ENCODE measurements at places on chromosomes 2 and 18.

DNA sequence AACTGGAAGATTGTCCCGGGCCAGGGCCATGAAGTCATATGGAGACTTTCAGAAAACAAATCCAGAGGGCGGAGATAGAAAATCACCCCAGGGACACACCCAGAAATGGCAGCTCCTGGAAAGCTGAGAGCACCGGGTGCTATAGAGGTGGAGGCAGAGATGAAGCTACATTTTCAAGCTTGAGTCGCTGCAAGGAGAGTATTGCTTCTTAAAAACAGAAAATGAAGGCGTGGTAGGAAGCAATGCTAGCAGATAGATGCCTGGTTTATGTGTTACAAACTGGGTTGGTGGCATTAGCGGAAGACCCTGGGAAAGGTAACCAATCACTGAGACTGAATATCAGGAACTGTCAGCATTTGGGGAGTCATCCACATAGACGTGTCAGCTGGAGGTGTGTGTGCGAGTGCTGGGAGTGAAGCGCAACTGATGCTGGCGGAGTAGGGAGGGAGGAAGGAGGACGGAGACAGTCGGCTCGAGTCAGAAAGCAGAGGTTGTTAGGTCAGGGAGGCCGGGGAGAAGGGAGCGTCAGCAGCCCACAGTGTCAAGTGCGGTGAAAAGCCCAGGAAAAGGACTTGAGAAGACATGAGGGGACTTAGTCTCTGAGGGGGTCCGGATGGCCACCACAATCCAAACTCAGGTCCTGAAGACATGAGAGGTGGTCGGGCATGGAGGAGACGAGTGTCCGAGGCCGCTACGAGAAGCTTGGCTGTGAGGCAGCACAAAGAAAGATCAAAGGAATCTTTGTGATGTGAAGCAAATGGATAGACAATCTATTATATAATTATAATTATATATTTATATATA is 45.4 kb downstream of the C18orf63 start:
- no peaks in the 10 kb centered on the region for H3K36me3 ChIP-seq
- no peaks in the 10 kb centered on the region for H3K4me1 ChIP-seq
- H3K27me3 ChIP-seq = peaks cover 15% of the 10 kb centered on the region

GRCh38 chr2:176931588-176932563 is 280.7 kb upstream of the HNRNPA3 start:
- no peaks in the 10 kb centered on the region for H3K36me3 ChIP-seq
- H3K27me3 ChIP-seq = peaks cover 41% of the 10 kb centered on the region
- no peak overlapping the region for H3K4me3 ChIP-seq
- no peak overlapping the region for H3K27ac ChIP-seq

DNA sequence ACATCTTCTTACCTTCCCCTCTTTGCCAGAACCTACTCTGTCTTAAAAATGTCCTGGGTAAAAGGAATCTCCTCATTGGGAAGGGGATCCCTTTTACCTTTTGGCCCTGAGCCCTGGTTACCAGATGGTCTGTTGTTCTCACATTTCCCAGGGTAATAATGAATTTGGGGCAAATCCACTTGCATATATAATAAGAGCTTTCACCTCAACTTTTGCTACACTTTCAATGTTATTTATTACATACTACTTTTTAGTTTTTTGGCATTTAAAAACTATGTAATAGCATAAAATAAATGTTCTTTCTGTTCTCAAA is 15.0 kb downstream of the CERS6 start:
- H3K27me3 ChIP-seq = no peaks in the 10 kb centered on the region
- DNase-seq = no peak
- no peaks in the 10 kb centered on the region for H3K36me3 ChIP-seq
- H3K27ac ChIP-seq = no peak overlapping the region

- no peak overlapping the region for H3K27ac ChIP-seq
- DNase-seq = no peak
- H3K36me3 ChIP-seq = no peaks in the 10 kb centered on the region
- H3K4me3 ChIP-seq = no peak overlapping the region
- H3K4me1 ChIP-seq = no peaks in the 10 kb centered on the region
Observed at GRCh38 chr18:49999128-49999527, 185.8 kb upstream of the ACAA2 start.

- no peaks in the 10 kb centered on the region for H3K4me1 ChIP-seq
- H3K27me3 ChIP-seq = no peaks in the 10 kb centered on the region
- H3K36me3 ChIP-seq = no peaks in the 10 kb centered on the region
- DNase-seq = peak; percentile 13
- no peak overlapping the region for H3K27ac ChIP-seq
- H3K4me3 ChIP-seq = no peak overlapping the region
Observed at GRCh38 chr2:194495046-194495445, 1162.0 kb upstream of the SLC39A10 start.

GRCh38 chr18:35851286-35851970 is 121.1 kb upstream of the RMP24 start:
- no peaks in the 10 kb centered on the region for H3K4me1 ChIP-seq
- no peak overlapping the region for H3K4me3 ChIP-seq
- H3K27ac ChIP-seq = no peak overlapping the region
- no peak for DNase-seq

DNA sequence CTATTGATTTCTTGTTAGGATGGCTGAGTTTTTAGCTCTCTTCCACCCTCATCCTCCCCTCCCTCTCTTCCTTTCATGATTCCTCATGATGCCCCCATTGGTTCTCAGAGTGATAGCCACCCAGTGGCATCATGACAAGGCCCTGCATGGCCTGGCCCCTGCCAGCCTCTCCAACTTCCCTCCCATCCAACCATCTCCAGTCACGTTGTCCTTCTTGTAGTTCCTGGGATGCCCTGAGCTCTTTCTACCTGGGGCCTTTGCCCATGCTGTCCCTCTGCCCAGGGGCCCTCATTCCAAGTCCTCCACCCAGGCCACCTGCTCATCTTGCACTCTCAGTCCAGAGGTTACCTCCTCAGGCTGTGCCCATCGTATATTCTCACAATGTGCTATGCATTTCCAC is 247.5 kb downstream of the TFCP2L1 start:
- no peak overlapping the region for H3K4me3 ChIP-seq
- H3K36me3 ChIP-seq = no peaks in the 10 kb centered on the region
- DNase-seq = no peak
- H3K4me1 ChIP-seq = peaks cover 20% of the 10 kb centered on the region
- H3K27me3 ChIP-seq = peaks cover 21% of the 10 kb centered on the region
- no peak overlapping the region for H3K27ac ChIP-seq

- no peak overlapping the region for H3K4me3 ChIP-seq
- no peak overlapping the region for H3K27ac ChIP-seq
- H3K4me1 ChIP-seq = peaks cover 8% of the 10 kb centered on the region
Observed at GRCh38 chr2:209666296-209666695, 105.3 kb upstream of the UNC80 start.

- no peaks in the 10 kb centered on the region for H3K36me3 ChIP-seq
- DNase-seq = no peak
- no peak overlapping the region for H3K27ac ChIP-seq
- no peaks in the 10 kb centered on the region for H3K27me3 ChIP-seq
- no peak overlapping the region for H3K4me3 ChIP-seq
- H3K4me1 ChIP-seq = peaks cover 6% of the 10 kb centered on the region
Observed at GRCh38 chr2:30134582-30134981, 12.2 kb upstream of the YPEL5 start.

- H3K4me1 ChIP-seq = no peaks in the 10 kb centered on the region
- H3K36me3 ChIP-seq = no peaks in the 10 kb centered on the region
- DNase-seq = no peak
- no peak overlapping the region for H3K4me3 ChIP-seq
- H3K27me3 ChIP-seq = no peaks in the 10 kb centered on the region
- no peak overlapping the region for H3K27ac ChIP-seq
Observed at GRCh38 chr2:19219060-19219459, 139.4 kb downstream of the OSR1 start.

Data from PC-3 (cell line).